ENCODE measurements at places on chromosomes 6 and 20.

DNA sequence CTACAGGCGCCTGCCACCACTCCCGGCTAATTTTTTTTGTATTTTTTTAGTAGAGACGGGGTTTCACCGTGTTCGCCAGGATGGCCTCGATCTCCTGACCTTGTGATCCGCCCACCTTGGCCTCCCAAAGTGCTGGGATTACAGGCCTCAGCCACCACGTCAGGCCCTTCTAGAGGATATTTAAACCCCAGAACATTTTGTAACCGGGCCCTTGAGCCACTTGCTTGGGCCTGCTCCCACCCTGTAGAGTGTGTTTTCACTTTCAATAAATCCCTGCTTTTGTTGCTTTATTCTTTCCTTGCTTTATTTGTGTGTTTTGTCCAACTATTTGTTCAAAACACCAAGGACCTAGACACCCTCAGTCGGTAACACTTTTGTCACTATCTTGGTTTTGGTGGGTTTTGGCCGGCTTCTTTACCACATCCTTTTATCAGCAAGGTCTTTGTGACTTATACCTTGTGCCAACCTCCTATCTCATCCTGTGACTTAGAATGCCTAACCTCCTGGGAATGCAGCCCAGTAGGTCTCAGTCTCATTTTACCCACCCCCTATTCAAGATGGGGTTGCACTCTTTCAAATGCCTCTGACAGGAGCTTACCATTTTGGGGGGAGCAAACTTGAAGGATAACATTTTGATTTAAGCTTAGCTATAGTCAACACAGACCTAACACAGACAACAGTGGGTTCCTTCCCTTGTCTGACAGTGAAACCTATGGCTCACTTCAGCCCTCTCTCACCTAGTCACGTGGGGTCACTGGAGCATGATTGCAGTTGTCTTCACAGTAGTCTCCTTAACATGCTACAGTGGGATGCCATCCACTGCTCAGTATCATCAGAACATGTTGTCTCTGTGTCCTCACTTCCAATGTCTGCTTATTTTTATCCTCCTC lies 27.9 kb upstream of the KIF6 start:
- DNase-seq, result peak; percentile 5

DNA sequence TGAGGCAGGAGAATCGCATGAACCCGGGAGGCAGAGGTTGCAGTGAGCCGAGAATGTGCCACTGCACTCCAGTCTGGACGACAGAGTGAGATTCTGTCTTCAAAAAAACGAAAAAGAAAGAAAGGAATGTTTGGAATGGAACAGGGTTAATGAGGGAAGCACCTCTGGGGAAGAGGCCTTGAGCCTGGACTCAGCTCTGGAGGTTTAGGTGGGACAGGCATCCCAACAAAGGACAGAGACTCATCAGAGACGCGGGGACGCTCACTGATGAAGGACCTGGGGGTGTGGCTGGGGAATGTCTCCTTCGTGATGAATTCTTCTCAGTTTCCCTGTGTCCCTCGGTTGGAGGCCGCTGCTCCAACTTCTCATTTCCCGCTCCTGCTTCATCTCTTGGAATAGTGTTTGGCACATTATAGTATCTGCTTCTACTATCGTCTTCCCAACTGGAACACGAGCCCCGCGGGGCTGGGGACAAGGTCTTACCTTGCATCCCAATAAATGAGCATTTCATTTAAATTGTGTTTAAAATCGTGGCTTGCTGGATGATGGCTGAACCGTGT lies 27.6 kb downstream of the KIF25 start:
- no peak for DNase-seq

- DNase-seq, result no peak
Observed at GRCh38 chr6:135227758-135228157, 46.6 kb downstream of the MYB start.

DNA sequence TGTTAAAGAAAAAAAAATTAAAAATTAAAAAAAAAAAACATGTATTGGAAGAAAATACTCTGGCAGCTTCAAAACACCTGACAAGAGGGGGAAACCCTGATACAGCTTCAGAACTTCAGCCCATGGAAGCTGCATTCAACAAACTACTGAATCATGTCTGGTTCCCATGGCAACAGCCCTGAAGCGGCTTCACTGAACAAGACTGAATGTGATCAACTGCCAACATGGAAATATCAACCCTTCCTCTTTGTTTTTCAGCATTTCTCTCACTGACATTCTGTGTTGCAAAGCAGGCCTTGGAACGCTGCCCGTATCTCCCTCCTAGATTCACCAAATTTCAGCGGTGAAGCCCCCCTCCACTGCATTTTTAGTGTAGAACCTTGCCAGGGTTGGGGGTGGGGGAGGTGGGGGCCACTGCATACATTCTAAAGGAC lies 91.3 kb upstream of the SHLD1 start:
- DNase-seq, result no peak

DNA sequence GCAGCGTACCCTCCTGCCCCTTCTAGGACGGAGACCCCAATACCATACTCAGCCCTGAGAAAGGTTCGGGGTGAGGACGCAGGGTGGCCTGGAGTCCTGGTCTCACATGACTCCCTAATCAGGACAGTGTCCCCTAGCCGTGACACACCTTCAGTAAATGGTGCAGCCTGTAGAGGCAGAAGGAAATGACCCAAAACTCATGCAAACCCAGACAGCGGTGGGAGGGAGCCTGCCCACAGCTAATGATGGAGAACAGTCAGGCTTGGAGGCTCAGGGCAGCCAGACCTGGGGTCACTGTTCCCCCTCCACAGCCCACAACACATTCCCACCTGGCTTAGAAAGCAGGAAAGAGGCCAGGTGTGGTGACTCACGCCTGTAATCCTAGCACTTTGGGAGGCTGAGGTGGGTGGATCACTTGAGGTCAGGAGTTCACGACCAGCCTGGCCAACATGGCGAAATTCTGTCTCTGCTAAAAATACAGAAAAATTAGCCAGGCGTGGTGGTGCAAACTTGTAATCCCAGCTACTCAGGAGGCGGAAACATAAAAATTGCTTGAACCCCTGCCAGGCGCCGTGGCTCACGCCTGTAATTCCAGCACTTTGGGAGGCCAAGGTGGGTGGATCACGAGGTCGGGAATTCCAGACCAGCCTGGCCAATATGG lies 8.8 kb upstream of the HMGA1 start:
- no peak for DNase-seq

DNA sequence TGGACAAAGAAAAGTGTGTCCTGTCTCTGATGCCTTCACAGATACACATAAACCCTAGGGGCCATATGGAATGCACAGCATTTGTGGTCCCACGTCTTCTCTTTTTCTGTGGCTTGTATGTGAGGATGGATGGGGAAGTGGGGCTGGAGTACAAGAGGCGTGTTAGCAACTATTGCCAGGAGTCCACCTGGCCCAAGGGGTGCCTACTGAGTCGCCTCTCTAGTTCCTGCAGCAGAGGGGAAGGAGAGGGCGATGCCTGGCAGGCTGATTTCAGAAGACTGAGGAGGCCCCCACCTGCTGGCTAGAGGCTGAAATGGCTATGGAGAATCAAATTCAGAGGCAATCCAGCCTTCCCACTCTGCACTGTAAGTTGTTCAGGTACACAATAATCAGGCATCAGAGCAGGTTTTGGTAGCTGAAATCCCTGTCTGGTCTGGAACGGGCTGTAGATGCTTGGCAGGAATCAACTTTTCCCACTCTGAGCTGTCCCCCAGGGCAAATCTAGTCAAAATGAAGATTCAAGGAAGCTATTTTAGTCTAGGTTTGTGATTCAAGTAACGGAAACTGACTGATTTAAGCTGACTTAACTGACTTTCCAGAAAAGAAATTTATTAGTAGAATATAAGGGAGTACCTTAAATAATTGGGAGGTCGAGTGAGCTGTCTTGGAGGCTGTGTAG lies 14.9 kb upstream of the PPARD start:
- peak; percentile 51 for DNase-seq

DNA sequence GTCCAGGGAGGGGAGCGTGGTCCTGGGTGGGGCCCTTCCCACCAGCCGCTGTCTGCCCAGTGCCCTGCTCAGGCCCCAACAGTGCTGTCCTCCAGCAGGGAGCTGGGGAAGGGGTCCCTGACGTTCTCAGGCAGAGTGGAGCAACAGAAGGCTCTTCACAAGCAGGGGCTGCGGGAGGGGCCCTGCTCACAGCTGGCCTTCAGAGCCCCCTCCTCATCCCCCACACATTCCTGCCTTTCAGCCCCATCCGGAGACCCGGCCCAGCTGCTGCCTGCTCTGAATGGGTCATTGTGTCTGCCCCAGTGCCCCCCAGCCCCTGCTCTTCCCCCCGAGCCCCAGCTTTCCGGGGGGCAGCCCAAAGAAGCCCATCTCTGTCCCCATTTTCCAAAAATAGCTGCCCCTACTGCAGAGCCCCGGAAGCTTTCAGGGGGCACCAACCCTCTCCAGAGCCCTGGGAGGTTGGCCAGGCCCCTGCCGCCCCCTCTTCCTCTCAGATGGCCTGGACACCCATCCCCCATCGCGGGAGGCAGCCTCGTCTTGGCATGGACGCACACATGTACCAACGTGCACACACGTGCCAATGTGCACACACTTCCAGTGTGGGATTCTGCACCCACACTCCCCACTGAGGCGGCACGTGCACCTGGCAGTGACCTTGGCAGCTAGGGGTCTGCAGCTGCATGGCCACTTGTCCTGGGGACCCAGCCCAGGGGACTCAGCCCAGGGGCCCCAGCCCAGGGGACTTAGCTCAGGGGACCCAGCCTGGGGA lies 3.7 kb downstream of the COL20A1 start:
- DNase-seq, result no peak

GRCh38 chr6:14036911-14037310 lies 80.7 kb upstream of the CD83 start:
- DNase-seq, result no peak

GRCh38 chr20:9578594-9578993 lies 64.2 kb downstream of the LAMP5 start:
- no peak for DNase-seq

DNA sequence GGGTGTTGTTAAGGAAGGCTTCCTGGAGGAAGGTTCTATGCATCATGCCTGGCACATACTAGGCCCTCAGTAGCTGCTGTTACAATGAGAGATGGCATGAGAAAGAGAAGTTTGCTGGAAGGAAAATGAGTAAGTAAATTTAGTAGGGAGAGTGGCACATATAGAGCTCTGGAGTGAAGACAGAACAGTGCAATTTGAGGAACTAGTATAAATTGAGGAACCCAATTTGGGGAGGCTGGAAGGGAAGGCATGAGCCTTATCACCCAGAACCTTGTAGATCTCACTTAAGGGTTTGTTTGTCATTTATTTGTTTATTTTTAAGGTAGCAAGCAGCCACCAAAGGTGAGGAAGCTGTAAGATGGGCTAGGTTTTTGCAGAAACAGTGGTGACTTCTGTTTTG lies 87.1 kb upstream of the SCGN start:
- DNase-seq, result no peak

GRCh38 chr6:75446241-75446880 lies 47.2 kb downstream of the FILIP1 start:
- no peak for DNase-seq

GRCh38 chr20:48826069-48826468 lies 1.7 kb downstream of the PREX1 start:
- no peak for DNase-seq

- no peak for DNase-seq
Observed at GRCh38 chr6:12903246-12903645, 186.7 kb downstream of the PHACTR1 start.

- no peak for DNase-seq
Observed at GRCh38 chr6:109448615-109449014, 7.0 kb downstream of the MICAL1 start.

- DNase-seq, result no peak
Observed at GRCh38 chr6:168122011-168122410, 43.0 kb upstream of the FRMD1 start.

GRCh38 chr20:52383995-52384621 lies 192.5 kb upstream of the ZFP64 start:
- DNase-seq, result no peak

GRCh38 chr6:43896329-43897255 lies 126.6 kb downstream of the VEGFA start:
- DNase-seq, result no peak

DNA sequence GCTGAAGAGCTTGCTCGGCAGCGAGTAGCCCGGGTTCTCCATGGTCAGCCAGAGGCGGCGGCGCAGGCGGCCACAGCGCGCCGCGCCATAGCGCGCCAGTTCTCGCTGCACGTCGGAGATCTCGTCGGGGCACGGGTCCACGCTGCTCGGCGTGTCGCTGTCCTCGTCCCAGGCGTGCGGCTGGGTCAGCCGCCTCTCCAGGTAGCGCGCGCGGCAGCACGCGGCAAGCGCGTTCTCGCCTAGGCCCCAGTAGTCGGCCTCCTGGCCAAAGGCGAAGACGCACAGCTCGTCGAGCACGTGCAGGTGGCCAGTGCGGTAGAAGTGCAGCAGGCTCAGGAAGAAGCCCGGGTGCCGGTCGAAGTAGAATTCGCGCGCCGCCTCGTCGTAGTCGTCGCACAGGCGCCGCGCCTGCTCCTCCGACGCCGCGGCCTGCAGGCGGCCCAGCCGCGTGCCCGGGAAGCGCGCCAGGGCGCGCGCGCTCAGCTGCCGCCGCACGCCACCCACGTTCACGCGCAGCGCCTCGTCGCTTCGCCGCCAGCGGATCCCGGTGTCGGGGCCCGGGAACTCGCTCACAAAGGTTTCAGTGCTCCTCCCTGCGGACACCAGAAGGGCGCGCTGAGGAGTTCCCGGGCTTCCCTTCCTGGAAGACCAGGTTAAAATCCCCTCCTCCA lies 2.7 kb downstream of the KCNS1 start:
- DNase-seq, result no peak

Measured in GM12892 (cell line).